Iris pigment epithelial cell (primary cell): ENCODE measurements at places on chromosomes 16 and 17.

GRCh38 chr17:54891176-54891821 is 9.4 kb upstream of the TOM1L1 start:
- peak; percentile 73 for DNase-seq

DNA sequence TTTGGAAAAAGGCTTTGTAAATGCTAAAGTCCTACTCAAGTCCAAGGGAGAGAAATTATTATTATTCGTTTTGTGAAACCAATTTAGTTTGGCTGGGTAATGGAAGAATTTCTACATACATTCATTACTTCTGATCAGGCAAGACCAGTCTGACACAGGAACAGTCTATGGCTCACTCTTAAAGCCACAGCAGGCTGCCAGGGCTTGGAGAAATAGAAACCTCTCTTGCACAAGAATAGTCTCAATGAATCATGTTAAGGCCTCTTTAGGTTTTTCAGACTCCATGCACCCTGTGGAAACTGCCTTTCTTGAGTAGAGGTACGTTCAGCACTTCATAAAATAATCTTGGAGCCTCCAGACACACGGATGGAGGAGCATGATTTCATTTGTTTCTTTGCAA is 167.7 kb downstream of the IRX3 start:
- peak; percentile 61 for DNase-seq

- DNase-seq, result no peak
Observed at GRCh38 chr17:82433560-82434215, 15.3 kb upstream of the OGFOD3 start.

GRCh38 chr16:47460711-47461597 is at the start of the genes ITFG1 and PHKB:
Gene ITFG1, minus strand, starts transcription at chr16:47461063. Its CDS starts 18 bp downstream, at chr16:47461045.
Gene PHKB, plus strand, starts transcription at chr16:47461331. Its CDS starts 20 bp downstream, at chr16:47461351.
- DNase-seq, result peak; percentile 92

DNA sequence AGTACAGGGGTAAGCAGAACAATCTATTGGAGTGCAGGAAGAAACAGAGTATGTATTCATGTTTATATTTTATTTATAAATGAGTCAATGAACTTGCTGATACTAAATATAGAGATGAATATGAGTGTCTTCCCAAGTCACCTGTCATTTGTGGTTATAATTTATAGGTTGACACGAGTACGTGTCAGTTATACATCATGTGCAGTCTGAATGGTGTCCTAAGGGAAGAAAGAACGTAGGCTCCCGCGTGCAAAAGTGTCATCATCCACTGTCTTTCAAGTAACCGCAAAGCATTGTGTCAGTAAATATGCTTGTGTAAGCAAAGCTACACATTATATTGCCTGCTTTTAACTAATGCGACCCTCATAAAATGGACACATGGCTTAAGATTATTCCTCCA is 786.1 kb downstream of the KCNJ2 start:
- no peak for DNase-seq

- no peak for DNase-seq
Observed at GRCh38 chr17:7355053-7355452, at the start of gene TMEM95. Gene TMEM95, plus strand, starts transcription at chr17:7355156. Its CDS starts 49 bp downstream, at chr17:7355205.

- DNase-seq, result no peak
Observed at GRCh38 chr16:47043970-47044684, 70.7 kb upstream of the DNAJA2 start.

DNA sequence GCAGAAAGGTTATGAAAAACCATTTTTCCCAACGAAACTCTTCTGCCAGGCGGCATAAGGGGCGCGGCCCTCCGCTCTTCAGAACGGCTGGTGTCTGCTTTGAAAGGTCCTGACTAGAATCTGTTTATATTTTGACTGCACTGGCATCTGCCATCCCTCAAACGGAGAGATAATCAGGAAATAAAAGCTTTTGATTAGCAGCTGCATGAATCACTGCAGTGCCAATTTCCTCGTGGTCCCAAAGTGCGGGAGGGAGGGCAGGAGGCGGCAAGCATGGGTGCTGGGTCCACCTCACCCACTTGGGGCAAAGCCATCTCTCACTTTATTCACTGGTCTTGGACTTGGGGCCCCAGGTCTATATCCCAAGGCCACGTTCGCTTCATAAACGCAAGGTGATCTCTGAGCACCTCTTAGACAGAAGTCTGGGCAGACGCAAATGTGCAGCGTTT is 49.7 kb downstream of the TBC1D16 start:
- no peak for DNase-seq

DNA sequence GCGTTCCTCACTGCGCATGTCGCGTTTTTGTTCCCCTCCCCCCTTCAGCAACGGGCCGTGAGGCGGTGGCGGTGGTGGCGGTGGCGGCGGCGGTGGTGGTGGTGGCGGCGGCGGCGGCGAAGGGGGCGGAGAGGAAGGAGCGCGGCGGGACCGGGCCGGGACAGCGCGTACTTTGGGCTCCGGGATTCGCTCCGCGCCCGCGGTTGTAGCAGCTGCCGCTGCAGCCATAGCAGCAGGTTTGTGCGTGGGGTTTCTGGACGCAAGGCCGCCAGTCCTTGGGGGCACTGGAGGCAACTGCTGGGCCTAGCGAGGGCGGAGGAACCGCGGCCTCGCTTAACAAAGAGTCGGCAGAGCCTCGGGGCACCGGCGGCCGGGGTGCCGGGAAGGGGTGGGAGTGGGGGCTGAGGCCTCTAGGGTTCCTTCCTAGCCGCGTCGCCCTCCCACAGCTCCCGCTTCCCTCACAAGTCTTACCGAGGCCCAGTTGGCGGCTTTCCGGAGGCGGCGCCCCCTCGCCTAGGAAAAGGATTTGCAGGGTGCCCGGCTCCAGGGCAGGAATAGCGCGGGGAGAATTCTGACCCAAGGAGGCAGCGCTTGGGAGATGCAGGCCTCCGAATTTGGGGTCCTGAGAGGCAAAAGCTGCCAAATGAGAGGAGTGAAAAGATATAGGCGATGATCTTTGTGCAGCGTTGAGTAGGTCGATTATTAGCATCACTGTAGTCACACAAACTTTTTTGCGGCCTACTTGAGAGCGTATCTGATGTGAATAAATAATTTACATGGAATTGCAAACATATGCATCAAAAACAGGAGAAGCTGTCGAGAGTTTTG is at the start of gene DDX42:
DDX42 (plus strand) TSS at position 30 of the 828 bp plus-strand sequence. CDS start 12,880 bp downstream, outside the sequence.
- peak; percentile 69 for DNase-seq

- DNase-seq, result no peak
Observed at GRCh38 chr17:73630531-73630930, 13.7 kb downstream of the SDK2 start.

DNA sequence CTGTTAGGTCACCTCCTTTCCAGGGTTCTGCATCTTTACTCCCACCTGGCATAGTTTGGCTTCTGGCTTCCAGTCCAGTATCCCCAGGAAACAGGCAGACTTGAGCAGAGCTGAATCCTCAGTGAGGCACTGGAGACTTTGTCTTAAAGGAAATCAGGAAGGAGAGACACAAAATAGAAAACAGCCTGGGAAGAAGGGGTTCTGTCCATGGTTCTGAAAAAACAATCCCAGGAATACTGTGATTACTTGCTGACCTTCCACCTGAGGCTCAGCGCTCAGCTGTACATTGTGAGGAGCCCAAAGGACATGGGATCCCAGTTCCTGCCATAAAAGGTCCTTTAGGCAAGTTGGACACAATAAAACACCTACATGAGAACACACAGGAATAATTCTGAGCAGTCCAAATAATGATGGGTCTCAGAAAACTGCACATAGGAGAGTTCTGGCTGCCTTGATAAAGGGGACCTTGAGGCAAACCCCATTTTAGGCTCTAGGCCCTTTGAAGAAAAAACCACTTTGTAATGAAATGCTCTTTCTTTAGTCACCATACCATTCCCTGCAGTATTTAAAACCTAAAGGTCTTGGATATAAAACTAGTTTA is 81.4 kb upstream of the CRHR1 start:
- peak; percentile 4 for DNase-seq

DNA sequence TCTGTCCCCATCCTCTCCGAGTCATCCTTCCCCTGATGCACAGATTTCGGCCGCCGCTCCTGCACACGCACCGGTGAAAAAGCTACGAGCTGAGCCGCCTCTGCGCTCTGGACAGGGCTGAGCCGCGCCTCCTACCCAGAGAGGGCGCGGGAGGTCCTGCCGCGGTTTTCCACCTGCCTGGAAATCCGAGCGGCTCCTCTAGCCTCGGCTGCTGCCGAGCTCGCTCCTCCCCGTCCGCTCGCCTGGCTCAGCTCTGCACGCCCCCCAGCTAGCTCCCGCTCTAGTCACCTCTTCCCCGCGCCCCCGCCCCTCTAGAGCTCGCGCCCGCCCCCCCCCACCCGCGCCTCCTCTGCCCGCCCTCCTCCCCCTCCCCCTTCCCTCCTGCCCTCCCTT is 198 bp upstream of the SHISA9 start:
- DNase-seq, result no peak

- DNase-seq, result peak; percentile 24
Observed at GRCh38 chr16:89925596-89926079, 2.5 kb downstream of the TUBB3 start.

DNA sequence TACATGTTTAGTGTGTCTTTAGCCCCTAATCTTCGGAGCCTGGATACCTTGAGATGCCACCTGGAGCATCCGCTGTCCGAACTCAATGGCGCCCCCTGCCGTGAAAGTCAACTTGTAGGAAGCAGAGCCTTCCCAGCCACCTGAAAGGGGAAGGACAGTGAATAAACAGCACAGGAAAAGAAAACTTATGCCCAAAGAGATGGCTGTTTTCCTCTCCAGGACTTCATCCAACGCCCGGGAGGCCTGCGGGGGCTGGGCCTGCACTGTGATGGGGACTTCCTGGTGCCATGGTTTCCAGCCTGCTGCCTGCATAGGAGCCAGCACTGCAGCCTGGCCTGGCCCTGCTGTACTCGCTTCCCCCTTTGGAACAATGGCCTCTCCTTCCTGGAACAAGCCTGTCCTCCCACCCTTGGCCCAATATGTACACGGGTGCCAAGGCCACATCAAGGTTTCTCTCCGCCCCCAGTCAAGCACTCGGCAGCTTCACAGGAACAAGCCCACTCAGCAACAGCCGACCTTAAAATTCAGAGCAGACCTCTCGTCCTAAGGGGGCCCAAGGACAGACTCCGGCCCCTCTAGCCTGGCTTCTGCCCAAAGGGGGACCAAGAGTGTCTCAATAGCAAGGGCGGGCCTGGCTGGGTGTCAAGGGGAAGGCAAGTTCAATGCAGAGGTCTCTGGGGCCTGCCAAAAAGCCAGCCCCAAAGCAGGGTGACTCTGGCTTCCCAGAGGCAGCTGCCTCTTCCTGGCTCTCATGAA is 4.5 kb upstream of the UNC13D start:
- DNase-seq, result peak; percentile 41

DNA sequence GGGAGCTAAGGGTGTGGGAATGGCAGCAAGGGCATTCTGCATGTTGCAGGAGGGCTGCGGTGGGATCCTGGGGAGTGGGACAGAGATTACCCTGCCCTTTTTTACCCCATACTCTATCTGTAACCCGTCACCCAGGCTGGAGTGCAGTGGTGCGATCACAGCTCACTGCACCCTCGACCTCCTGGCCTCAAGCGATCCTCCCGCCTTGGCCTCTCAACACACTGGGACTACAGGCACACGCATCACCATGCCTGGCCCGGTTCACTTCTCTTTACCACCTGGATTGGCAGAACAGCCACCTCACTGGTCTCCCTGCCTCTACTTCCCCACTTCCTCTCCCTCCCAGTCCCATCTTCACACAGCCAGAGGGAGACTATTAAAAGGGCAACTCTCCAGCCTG is 9.5 kb downstream of the ZNF385C start:
- DNase-seq, result no peak

DNA sequence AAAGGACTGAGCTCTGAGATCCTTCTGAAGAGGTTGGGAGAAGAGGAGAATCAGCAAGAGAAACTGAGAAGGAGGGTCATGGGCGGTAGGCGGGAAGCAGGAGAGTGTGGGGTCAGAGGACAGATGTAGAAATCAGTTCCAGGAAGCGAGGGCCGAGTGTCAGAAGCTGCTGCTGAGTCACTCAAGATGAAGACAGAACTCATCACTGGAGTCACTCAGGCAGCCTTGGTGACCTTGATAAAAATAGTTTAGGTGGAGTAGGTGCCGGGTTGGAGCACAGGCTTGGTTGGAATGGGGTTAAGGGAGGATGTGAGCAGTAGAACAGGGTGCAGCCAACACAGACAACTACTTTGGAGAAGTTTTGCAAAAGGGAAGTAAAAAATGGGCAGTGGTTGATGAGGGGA is 6.1 kb upstream of the ITGAM start:
- peak; percentile 14 for DNase-seq

GRCh38 chr17:77388384-77389306 is 247.9 kb downstream of the SEC14L1 start:
- no peak for DNase-seq

- DNase-seq, result no peak
Observed at GRCh38 chr16:30000735-30001631, 4.9 kb downstream of the INO80E start.

- no peak for DNase-seq
Observed at GRCh38 chr16:51756447-51757123, 605.5 kb upstream of the SALL1 start.

DNA sequence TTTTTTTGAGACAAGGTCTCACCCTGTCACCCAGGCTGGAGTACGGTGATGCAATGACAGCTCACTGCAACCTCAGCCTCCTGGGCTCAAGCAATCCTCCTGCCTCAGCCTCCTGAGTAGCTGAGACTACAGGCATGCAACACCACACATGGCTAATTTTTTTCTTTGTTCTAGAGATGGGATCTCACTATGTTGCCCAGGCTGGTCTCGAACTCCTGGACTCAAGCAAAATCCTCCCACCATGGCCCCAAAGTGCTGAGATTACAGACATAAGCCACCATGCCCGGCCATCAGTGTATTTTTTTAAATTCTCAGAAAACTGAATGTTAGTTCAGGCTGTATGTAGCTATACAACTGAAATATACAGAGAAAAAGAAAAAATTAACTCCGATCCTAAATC is 6.2 kb downstream of the APPBP2 start:
- DNase-seq, result no peak

DNA sequence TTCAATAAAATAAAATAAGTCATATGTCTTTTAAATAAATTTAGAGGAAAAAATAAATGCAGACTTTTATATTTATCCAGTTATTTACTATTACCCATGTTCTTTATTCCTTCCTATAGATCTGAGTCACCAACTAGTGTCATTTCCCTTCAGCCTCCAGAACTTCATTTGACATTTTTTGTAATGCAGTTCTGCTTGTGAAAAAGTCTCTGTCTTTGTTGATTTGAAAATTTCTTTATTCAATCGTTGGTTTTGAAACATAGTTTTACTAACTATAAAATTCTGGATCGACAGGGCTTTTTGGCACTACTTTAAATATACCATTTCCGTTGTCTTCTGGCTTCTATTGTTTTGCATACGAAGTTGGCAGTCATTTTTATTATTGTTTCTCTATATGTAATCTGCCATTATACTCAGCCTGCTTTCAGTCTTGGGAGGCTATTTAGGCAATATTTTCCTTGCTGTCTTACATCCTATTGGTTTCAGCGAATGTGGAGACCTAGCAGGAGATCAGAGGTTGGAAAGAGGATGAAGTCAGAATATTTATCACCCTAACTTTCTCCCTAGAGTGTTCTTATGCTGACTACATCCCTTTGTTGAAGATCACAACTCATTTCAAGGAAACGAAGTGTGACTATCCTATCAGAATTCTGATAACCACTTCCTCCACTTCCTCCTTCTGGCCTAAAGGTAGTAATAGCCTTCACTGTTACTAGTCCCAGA is 42.0 kb upstream of the SLC6A2 start:
- no peak for DNase-seq

- DNase-seq, result no peak
Observed at GRCh38 chr17:76982408-76983074, 114.3 kb downstream of the MGAT5B start.
